ENCODE measurements at places on chromosomes 16 and 17. TPM values are rescaled to one million over a fixed set of nuclear protein-coding genes. Genes with fewer than 3 reads are reported as not detected.

GRCh38 chr17:58353389-58353825, 1.4 kb upstream of the SUPT4H1 start:
- H3K27me3 ChIP-seq, result no peaks in the 10 kb centered on the region
- H3K4me3 ChIP-seq, result no peak overlapping the region
- peaks cover 24% of the 10 kb centered on the region for H3K4me1 ChIP-seq
- no peak for DNase-seq
- peak overlapping the region; percentile 91 for H3K27ac ChIP-seq

DNA sequence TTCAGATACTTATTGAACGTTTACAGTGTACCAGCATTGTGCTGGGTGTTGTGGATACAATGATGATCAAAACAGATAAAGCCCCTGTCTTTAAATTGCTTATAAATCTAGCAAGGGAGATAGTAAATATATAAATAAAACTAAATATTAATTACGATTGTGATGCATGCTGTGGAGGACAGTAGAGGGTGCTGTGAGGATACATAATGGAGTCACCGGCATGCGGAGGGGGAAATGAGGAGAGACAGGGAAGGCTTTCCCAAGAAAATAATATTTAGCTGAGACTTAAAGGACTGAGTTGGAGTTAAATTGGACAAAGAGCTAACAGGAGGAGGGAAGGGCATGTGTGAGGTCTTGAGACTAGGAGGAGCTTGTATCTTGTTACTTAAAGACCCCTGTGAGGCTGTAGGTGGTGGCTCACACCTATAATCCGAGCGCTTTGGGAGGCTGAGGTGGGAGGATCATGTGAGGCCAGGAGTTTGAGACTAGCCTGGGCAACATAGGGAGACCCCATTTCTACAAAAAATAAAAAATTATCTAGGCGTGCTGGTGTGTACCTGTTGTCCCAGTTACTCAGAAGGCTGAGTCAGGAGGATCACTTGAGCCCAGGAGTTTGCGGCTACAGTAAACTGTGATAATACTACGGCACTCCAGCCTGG, 2.4 kb downstream of the DHRS7B start:
- H3K4me1 ChIP-seq, result peaks cover 17% of the 10 kb centered on the region
- DNase-seq, result no peak
- H3K36me3 ChIP-seq, result no peaks in the 10 kb centered on the region
- no peak overlapping the region for H3K4me3 ChIP-seq
- no peaks in the 10 kb centered on the region for H3K27me3 ChIP-seq

The IGF2BP1 gene
- not detected for total RNA-seq

DNA sequence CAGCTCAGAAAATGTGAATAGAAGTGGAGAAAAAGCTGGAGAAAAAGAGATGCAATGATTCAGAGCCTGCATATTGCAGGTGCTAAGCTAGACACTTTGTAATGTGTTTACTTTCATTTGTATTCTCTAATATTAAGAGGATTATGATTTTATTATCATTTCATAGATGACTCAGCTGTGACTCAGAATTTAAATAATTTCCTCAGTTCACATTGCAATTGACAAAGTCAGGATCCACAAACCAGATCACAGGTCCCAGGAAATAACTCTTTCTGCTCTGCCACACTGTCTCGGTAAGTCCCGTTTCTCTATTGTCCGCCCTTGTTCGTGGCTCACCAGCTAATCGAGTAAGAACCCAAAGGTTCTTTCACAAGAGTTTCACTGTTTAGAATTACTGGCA, 235.4 kb upstream of the MON1B start:
- no peaks in the 10 kb centered on the region for H3K27me3 ChIP-seq
- no peak for DNase-seq
- H3K36me3 ChIP-seq, result no peaks in the 10 kb centered on the region
- no peaks in the 10 kb centered on the region for H3K4me1 ChIP-seq
- no peak overlapping the region for H3K27ac ChIP-seq

Data from vagina (tissue), 2 donors.